Activated CD4-positive, alpha-beta T cell treated with anti-CD3 and anti-CD28 coated beads for 48 hours (primary cell): ENCODE measurements at places on chromosomes 7 and 10.

GRCh38 chr7:135756191-135756590 lies 7.6 kb upstream of the FAM180A start:
- no peak for DNase-seq

DNA sequence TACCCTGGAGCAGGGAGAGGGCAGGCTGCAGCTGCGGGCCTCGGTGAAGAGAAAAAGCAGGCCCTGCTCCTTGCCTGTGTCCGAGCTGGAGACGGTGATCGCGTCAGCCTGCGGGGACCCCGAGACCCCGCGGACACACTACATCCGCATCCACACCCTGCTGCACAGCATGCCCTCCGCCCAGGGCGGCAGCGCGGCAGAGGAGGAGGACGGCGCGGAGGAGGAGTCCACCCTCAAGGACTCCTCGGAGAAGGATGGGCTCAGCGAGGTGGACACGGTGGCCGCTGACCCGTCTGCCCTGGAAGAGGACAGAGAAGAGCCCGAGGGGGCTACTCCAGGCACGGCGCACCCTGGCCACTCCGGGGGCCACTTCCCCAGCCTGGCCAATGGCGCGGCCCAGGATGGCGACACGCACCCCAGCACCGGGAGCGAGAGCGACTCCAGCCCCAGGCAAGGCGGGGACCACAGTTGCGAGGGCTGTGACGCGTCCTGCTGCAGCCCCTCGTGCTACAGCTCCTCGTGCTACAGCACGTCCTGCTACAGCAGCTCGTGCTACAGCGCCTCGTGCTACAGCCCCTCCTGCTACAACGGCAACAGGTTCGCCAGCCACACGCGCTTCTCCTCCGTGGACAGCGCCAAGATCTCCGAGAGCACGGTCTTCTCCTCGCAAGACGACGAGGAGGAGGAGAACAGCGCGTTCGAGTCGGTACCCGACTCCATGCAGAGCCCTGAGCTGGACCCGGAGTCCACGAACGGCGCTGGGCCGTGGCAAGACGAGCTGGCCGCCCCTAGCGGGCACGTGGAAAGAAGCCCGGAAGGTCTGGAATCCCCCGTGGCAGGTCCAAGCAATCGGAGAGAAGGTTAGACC lies 138.0 kb upstream of the STK17A start:
- no peak for DNase-seq

GRCh38 chr10:30270247-30270646 lies 78.8 kb downstream of the MTPAP start:
- no peak for DNase-seq

DNA sequence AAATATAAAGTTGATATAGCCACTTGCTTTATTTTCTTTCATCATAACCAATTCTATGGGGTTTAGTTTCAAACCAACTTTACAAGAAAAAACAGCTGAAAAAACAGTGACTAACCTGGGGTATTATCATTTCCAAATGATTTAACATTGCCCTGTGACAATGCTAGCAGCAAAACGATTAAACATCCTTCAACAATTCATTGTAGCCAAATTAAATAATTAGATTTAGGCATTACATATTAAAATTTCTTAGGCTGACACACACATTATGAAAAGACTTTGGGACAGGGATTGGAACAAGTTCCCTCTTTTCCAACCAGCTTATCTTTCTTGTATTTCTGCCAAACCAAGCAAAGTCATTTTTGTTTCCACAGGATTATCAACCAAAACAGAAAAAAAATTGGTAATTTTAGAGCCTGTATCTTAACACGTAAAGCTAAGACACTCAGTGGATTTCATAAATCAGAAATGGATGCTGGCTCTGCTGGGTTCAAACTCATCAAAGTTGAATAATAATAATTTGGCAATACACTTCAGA lies 84.0 kb downstream of the SEMA3D start:
- DNase-seq = no peak

GRCh38 chr10:52672880-52673279 lies 99.7 kb downstream of the MBL2 start:
- no peak for DNase-seq

GRCh38 chr10:24722676-24723385 lies 856 bp downstream of the ARHGAP21 start:
- DNase-seq = peak; percentile 55

GRCh38 chr10:70221030-70221429 lies 12.2 kb downstream of the PPA1 start:
- DNase-seq = no peak

DNA sequence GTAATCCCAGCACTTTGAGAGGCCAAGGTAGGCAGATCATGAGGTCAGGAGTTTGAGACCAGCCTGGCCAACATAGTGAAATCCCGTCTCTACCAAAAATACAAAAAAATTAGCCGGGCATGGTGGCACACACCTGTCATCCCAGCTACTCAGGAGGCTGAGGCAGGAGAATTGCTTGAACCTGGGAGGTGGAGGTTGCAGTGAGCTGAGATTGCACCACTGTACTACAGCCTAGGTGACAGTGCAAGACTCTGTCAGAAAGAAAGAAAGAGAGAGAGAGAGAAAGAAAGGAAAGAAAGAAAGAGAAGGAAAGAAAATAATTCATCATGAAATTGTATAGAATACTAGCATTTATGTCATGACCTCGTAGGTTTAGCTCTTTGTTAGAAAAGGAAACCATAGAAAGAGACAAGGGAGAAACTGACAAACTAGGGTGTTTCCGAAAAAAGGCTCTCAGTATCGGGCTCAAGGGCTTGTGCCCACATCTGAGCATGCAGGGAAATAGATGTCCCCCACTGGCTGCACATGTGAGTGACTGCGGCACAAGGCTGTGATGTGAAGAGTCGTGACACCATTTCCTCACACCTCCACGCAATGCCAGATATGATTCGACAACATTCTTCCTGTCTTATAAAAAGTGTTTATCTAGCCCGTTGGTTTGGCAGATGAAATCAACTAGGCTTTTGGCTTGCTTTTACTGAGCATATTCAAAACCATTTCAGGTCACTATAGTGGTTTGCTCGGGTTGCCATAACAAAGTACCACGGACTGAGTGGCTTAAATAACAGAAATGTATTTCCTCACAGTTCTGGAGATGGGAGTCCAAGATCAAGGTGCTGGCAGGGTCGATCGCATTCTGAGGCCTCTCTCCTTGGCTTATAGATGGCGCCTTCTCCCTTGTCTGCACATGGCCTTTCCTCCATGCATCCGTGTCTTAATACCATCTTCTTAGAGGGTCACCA lies 2.0 kb downstream of the SRGN start:
- peak; percentile 86 for DNase-seq

DNA sequence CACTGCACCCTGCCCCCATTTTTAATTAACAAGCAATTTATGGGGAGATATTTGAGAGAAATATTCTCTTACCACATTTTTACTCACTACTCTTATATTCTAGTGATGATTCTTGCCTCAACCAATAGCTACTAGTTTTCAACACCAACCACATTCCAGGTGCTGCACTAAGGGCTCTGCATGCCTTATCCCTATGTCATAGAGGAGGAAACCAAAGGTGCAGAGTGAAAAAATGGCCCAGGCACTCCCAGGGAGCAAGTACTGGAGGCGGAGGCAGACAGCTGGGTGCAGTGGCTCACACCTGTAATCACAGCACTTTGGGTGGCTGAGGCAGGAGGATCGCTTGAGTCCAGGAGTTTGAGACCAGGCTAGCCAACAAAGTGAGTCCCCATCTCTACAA lies 35.5 kb upstream of the TPST1 start:
- no peak for DNase-seq

- peak; percentile 71 for DNase-seq
Observed at GRCh38 chr10:129971381-129972144, 7.5 kb upstream of the EBF3 start.

DNA sequence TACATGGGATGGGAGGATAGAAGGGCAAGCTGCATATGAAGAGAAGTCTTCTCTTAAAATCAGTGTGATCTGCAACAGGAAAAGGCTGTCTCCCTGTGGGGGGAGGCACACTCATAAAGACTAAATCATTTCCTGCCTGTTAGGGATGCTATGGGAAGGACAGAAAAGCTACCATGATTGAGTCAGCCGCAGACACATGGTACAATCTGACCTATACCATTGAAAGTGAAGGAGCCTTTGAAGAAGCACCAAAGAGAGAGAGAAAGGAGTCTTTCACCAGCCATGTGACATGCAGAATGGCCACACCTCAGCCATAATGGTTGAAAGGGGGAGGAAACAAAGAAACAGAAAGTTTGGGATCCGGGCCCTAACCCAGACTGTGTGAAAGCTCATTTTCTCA lies 29.1 kb downstream of the NUDCD3 start:
- peak; percentile 51 for DNase-seq

DNA sequence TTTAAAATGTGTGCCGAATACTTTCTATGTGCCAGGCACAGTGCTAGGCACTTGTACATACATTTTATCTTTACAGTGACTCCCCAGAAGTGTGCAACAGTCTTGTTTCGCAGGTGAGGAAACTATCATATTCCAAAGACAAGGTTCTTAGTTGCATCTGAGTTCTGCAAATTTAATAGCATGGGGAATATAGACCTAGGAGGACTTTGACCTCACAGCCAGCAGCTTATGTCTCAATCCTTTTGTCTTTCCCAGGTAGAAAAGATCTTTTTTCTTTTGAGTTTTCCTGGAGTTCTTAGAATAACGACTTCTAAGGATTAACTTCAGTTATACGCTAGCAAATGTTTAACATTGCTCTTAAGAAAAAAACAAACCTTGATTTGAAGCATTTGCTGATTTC lies 482.8 kb upstream of the ZMIZ1 start:
- no peak for DNase-seq

GRCh38 chr10:61779276-61779675 lies 116.5 kb downstream of the CABCOCO1 start:
- DNase-seq = no peak

- DNase-seq = no peak
Observed at GRCh38 chr7:34659472-34660075, 1.6 kb downstream of the NPSR1 start.

DNA sequence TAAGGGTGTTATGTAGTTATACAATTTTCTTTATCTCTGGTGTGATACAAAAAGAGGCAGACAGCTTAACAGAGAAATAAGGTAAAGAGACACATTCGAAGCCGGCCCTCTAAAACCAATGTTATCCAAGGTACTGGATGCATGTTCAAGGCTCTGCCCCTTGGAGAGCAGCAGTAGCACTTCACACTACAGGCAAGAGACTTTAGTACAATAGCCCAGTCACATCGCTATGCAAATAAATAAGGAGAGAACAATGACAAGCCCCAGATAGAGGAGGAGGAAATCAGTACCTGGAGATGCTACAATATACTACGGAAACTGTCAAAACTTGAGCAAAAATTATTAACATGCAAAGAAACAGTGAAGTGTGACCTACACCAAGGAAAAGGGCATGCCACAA lies 111.1 kb downstream of the ITGB1 start:
- DNase-seq = no peak

- DNase-seq = no peak
Observed at GRCh38 chr7:30805081-30805691, 34.0 kb downstream of the MINDY4 start.

DNA sequence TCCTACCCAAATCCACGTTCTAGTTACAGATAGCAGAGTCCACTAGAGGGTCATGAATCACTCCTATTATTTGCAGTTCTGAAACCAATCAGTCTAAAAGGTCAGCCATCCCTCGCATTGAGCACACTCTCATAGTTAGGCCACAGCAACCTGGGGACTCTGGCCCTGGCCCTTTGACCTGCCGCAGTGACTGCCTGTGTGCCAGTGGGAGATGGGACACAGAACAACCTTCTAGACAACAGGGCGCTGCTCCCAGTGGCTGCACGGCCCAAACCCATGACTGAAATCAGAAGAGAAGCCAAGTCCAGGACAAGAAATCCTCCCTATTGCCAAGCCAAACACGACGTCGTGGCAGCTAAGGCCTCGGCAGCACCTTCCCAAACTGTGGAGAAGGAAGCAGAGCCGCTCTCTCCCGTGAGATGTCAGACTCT lies 158.5 kb downstream of the HERPUD2 start:
- DNase-seq = no peak

- DNase-seq = no peak
Observed at GRCh38 chr7:149104749-149105148, 14.2 kb upstream of the ZNF786 start.

- DNase-seq = no peak
Observed at GRCh38 chr10:125591886-125592285, 91.1 kb downstream of the TEX36 start.

GRCh38 chr7:134246761-134247160 lies 70.0 kb downstream of the SLC35B4 start:
- DNase-seq = no peak

- no peak for DNase-seq
Observed at GRCh38 chr10:119497243-119497642, 45.3 kb downstream of the RGS10 start.

- no peak for DNase-seq
Observed at GRCh38 chr10:76977046-76977445, 660.6 kb downstream of the KCNMA1 start.

- DNase-seq = no peak
Observed at GRCh38 chr10:84117686-84118394, 21.5 kb upstream of the GHITM start.

GRCh38 chr10:12180221-12180974 lies 15.3 kb downstream of the NUDT5 start:
- DNase-seq = no peak

- no peak for DNase-seq
Observed at GRCh38 chr10:27157150-27157549, 2.0 kb downstream of the MASTL start.

GRCh38 chr7:114214466-114214865 lies 200.1 kb upstream of the FOXP2 start:
- DNase-seq = no peak

DNA sequence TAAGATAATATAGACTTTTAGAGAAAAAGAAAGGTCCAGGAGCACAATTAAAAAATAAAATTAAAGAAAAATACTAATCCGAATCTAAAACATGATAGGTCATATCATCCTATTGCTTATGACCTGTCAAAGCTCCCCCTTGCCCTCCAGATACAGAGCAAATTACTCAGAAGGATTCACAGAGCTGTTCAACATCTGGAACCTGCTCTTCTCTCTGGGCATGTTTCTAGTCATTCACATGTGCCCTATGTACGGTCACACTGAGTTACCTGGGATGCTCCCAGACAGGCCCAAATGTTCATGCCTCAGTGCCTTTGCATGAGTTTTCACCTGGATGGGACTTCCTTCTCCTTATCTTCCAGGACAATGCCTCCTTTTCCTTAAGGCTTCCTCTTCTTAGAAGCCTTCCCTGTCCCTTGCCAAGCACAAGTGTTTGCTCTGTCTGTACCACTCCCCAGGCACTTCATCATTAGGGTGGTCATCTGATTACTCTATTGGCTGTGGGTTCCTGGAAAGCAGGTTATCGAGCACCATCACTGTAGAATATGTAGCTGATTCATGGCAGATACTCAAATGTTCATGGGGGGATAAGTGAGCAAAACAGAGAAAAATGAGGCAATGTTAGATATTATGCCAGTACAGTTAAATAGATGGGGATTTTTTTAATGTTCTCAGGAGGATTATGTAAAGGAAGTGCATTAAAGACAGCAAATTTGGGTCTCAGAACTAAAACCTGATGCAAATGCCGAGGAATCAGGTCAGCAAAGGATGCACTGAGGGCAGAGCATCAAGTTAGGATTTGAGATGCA lies 12.0 kb upstream of the AOAH start:
- no peak for DNase-seq

GRCh38 chr7:6266699-6267098 lies 5.7 kb downstream of the CYTH3 start:
- DNase-seq = no peak
